NCI-H187 (cell line): ENCODE measurements at places on chromosomes 7 and 10.

- DNase-seq, result no peak
Observed at GRCh38 chr7:140458201-140458600, 21.1 kb downstream of the MKRN1 start.

GRCh38 chr10:93261961-93262610 lies 188.4 kb downstream of the CYP26A1 start:
- no peak for DNase-seq

DNA sequence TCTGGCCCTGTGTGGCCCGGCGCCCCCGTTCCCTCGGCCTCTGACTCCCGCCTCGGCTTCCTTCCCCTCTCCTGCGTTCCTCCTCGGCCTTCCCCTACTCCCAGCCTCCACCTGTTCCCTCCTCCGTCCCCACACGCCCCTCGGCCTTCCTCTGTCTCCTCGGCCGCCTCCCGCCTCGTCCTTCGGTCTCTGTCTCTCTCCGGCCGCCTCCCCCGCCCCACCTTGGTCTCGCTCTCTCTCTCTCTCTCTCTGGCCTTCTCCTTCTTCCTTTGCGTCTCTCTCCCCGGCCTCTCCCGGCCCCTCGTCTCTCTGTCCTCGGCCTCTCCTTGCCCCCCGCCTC lies 588 bp downstream of the GET4 start:
- DNase-seq, result no peak

DNA sequence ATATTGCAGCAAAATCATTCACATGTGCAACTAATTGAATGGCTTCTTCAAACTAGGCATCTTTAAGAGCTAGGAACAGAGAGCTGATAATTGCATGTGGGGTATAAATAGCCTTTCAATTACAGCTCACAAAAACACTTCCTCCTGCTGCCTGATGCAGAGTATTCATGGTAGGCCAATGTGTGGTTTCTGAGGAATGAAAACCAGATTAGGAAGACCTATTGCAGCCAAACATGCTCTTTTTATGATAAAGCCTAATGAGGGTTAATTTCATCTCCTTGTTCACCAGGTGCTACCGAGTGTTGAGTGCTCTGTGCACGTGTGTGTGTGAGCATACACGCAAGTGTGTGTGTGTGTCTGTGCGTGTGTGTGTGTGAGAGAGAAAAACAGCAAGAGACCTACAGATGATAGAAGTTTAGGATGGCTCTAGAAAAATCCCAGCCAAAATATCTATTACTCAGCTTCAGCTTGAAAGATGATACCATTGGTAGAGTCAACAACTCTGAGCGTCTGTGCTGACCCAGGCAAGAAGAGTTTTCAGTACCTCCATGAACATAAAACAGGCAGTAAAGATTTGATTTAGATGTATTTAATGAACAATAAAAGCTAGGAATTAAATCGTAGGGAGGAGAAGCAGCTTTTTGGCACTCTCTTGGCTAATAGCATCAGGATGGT lies 448.5 kb upstream of the ANKRD30A start:
- DNase-seq, result no peak

GRCh38 chr10:80497187-80498077 lies 40.3 kb upstream of the SH2D4B start:
- DNase-seq, result no peak
